ENCODE measurements at places on chromosomes 2 and 18.

GRCh38 chr2:179377296-179377695 lies 112.7 kb upstream of the SESTD1 start:
- no peak for DNase-seq

- DNase-seq: no peak
These were observed 315.8 kb upstream of the KLHL29 start for GRCh38 chr2:23069156-23069555.

DNA sequence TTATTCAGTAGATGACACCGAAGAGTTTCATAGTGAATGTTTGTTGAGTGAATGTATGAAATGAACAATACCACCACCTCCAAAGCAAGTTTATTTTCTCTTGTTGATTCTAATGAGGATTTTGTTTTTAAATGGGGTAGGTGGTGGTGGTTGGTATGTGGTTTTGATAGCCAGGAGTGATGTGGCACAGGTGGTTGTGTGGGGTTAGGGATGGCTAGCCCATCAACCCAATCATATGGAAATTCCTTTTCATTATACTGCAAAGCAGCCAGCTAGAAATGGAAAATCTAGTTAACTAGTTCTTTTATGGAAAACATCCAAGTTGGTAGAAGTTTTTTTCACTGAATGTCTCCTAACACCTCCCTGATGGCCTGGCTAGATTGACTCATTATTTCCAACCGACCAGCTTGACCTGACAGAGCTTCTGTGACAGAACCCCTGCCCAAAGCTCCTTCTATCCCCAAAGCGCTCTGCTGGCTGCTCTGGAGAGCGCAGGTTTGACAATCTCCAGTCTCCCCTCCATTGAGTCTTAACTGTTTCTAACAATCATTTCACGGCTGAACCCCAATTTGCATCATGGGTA lies 376.9 kb downstream of the MTX2 start:
- DNase-seq: no peak

GRCh38 chr2:165586019-165586418 lies 116.5 kb downstream of the CSRNP3 start:
- DNase-seq: no peak

DNA sequence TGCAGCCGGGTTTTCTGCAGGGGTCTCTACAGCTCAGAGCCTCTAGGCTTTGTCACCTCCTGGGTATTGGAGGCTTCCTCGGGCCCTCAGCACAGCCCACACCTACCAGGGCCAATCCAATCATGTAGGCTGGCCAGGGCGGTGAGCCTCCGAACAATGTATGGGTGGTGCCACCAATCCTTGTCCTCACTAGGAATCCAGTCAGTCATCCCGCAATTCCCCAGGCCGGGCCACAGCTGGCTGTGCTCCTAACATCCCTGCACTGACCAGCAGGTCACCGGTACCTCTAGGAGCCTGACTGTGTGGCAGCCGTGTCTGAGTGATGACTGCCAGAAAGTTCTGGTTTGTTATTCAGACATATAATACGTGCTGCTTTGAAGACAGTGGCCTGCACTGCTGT lies 129.4 kb downstream of the SH3RF3 start:
- DNase-seq: no peak

GRCh38 chr2:152005607-152006006 lies 93.2 kb downstream of the CACNB4 start:
- DNase-seq: no peak

- DNase-seq: no peak
These were observed 123.7 kb upstream of the KLF7 start for GRCh38 chr2:207289295-207290018.

DNA sequence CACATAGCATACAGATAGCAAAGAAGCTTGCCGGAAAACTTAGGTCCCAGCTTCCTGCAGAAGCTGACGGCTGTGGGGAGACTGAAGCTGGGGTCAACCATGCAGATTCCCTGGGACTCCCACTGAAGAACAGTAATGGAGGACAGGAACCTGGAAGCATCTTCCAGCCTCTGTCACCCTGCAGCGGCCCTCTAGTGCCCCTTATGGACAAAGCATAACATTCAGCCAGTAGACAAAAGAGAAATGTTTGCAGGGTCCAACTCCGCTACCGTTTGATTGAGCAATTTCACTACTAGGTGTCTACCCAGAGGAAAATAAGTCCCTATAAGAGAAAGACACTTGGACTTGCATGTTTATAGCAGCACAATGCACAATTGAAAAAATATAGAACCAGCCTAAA lies 460.6 kb downstream of the CNTNAP5 start:
- DNase-seq: no peak

GRCh38 chr2:54000524-54000923 lies 29.7 kb upstream of the PSME4 start:
- no peak for DNase-seq

GRCh38 chr2:239870276-239870675 lies 154.9 kb downstream of the NDUFA10 start:
- no peak for DNase-seq

- DNase-seq: no peak
These were observed 568.3 kb downstream of the LRRTM4 start for GRCh38 chr2:76953733-76954347.

GRCh38 chr2:26696351-26696816 lies 3.9 kb downstream of the KCNK3 start:
- no peak for DNase-seq

DNA sequence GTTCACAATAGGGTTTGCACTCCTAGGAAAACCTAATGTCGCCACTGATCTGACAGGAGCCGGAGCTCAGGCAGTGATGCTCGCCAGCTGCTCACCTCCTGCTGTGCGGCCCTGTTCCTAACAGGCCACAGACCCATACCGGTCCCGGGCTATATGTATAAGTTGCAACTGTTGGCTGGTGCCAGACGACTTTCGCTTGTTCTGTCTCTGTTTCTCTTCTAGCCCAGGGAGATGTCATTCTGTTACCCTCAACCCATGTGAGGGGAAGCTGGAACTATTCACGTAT lies 170.3 kb downstream of the BCL2 start:
- no peak for DNase-seq

GRCh38 chr2:16166327-16166981 lies 226.1 kb downstream of the MYCN start:
- DNase-seq: no peak

- DNase-seq: no peak
These were observed 452.1 kb upstream of the ST6GAL2 start for GRCh38 chr2:107338059-107338458.

DNA sequence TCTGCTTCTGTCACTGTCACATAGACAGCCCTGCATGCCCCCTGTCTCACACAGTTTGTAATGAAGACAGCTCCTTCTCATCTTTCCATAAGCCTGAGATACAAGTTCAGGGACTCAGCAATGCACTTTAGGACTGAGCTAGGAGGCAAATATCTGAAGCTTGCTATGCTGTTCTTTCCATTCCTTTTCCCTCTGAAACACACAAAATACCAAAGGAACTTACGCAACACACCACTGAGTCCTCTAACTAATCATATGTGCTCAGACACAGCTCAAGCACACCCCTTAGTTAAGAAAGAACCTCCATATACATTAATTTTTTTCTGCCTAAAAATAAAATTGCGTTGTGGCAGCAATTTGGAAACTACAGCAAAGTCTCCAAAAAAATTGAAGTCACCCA lies 17.9 kb downstream of the SERPINB8 start:
- no peak for DNase-seq

DNA sequence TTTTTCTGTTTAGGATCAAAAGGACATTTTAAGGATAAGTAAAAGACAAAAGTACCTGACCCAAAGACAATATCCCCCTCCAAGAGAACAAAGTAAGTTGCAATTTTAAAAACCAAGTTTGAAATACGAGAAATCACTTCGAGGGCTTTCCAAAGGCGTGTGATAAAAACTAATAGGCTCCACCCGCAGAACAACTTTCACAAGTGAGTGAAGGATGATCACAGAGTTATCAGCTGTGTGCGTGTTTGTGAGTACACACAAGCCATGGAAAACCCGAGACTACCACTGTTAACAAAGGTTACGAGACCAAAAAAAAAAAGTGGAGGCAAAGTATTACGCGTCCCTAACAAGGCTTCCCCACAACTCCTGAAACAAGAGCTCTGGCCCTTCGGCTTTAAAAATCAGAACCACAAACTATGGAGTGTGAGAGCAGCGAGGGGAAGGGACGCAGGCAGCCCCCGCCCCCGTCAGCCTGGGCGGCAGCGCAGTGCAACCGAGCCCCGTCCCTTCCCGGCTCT lies 719 bp downstream of the SMAD2 start:
- DNase-seq: no peak

GRCh38 chr2:176521878-176522670 lies 252.8 kb downstream of the MTX2 start:
- DNase-seq: no peak

DNA sequence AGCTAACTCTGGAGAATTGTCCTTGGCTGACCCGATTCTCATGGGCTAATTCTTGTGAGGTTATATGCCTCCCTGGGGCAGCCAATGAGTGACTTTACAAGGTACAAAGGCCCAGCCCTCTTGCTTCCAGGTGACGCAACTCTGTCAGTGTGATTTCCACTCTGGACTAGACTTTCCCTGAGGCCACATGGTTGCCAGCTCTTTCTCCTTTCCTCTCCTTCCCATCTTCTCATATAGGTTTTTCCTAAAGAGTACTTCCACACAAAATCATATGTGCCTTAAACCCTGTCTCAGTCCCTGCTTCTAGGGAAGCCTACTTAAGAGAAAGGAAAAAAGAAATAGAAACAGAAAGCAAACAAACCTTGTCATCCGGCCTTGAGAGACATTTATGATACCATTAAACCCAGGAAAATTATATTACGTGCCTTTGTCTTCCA lies 226.2 kb upstream of the ZSWIM2 start:
- DNase-seq: no peak

GRCh38 chr2:204585930-204586329 lies 40.7 kb downstream of the PARD3B start:
- DNase-seq: no peak

- DNase-seq: no peak
These were observed 30.4 kb upstream of the MYO3B start for GRCh38 chr2:170147576-170147975.

- no peak for DNase-seq
These were observed 14.2 kb downstream of the ESPNL start for GRCh38 chr2:238114331-238114841.

- no peak for DNase-seq
These were observed 106.5 kb downstream of the SMC6 start for GRCh38 chr2:17646838-17647701.

DNA sequence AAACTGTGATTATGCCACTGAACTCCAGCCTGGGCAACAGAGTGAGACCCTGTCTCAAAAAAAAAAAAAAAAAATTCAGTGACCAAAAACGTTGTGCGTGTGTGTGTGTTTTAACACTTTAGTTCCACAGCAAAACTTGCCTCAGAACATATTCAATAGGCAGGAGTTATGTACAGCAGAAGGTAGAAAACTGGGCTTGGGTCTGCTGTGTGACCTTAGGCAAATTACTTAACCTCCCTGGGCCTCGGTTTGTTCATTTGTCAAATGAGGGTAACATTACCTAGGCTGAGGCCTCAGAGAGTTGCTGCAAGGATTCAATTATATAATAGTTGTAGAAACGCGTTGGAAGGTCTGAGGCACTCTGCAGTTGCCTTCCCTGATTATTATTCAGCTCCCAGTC lies 10.3 kb upstream of the SCG2 start:
- no peak for DNase-seq

GRCh38 chr18:76546088-76546435 lies 51.0 kb upstream of the ZNF516 start:
- no peak for DNase-seq

- DNase-seq: no peak
These were observed 154.7 kb upstream of the HDAC4 start for GRCh38 chr2:239555571-239555905.

DNA sequence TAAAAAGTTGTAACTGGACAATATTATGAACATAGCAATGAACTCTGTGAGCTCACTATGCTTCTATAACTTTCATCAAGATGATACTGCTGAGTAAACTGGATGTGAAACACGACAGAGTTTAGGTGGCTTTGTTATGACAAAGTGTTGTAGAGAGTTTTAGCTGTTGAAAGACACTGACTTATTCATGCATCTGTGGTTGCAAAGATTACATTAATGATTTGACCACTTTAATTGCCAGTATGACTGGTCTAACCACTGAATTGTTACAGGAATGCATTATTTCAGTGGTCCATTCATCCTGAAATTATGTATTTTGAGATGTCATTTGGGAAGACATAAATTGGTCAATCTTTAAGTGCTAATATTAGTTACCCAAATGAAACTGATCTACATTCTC lies 117.9 kb downstream of the SPHKAP start:
- no peak for DNase-seq

GRCh38 chr2:111005821-111006220 lies 114.9 kb upstream of the BCL2L11 start:
- DNase-seq: no peak

- DNase-seq: no peak
These were observed 32.6 kb upstream of the LRRC30 start for GRCh38 chr18:7198326-7198725.

DNA sequence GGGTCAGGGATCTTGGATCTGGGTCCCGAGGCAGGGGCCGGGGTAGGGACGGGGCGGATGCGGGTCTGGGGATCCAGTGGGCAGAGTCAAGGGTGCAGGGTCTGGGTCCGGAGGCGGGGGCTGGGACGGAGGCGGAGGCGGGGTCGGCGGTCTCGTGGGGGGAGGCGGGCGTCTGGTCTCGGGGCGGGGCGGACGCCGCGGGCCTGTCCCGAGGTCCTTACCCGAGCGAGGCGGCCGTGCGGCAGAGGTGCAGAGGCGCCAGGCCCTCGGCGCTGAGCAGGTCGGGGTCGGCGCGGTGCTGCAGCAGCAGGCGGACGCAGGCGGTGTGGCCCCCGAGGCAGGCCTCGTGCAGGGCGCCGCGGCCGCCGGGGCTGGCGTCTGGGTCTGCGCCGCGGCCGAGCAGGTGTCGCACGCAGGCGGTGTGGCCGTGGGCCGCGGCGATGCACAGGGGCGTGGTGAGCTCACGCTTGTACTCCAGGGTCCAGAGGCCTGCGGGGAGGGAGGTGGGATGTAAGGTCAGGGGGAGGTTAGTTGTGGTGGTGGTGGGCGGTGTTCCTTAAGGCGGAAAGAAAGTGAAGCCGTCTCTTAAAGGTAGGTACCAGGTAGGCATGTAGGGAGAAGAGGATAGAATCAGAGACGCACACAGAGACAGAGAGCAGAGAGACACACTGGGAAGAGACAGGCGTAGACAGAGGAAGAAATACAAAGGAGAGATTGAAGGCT lies 26.6 kb downstream of the ASB18 start:
- no peak for DNase-seq

GRCh38 chr2:23436346-23437098 lies 51.5 kb downstream of the KLHL29 start:
- DNase-seq: no peak
